ENCODE measurements at places on chromosomes 7 and 10.

DNA sequence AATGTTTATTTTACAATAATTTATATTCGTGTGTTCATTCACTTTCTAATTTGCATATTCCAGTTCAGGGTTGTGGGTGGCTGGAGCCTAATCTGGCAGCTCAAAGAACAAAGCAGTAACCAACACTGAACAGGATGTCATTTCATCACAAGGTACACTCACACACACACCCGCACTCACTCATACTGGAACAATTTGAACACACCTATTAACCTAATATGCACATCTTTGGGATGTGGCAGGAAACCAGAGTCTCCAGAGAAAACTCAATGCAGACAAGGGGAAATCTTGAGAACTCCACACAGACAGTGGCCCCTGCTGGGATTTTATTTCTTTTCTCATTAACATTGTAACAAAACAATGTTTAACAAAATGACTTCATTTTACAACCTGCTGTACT, 97.4 kb downstream of the TWIST1 start:
- no peak for DNase-seq

- peak; percentile 59 for DNase-seq
Observed at GRCh38 chr7:154953006-154953684, 49.8 kb downstream of the PAXIP1 start.

DNA sequence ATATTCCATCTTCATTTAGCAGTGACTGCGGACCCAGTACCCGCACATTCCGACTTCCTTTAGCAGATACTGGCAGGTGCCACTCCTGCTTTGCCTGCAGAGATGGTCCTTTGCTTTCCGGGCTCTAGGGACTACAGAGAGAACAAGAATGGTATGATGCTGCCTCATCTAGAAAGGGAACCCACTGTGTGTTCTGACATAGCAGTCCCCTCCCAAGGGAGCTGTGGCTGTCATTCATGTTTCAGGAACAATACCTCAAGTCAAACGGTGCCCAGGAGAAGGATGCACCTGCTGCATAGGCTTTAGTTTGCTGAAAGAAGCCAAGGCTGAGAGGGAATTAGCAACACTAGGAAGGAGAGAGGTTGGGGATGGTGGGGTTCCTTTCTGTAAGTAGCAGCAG, 15.9 kb upstream of the TMEM72 start:
- no peak for DNase-seq

DNA sequence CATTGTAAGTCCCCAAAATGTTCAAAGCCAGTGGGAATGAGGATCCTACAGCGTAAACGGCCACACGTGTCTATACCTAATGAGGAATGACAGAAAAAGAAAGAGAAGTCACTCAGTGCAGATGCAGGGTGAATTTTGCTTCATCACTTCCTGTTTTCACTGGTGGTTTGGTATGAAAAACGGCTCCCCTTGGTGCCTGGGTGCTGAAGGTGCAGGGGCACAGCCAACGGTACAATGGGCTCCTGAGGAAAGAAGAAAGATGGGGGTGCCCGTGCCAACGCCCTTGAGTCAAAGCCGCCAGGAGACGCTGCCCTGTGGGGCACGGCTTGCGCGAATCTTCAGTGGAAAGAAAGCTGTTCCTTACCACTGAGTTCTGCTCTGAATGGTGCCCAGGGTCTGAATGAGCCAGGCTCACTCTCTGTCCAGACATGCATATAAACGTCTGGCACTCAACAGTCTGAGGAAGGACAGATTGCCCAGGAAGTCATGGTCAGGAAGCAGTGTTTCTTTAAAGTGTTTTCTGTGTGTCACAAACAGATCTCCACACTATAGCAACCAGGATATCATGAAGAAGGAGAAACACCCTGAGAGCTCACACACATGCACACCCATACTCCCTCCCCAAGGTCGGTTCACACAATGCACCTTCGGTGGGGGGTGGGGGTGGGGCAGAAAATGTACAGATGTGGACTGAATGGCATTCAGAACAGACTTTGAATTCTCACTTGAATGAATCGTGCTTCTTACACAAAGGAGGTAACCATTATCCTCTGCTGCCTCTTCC, 105.8 kb downstream of the ELMO1 start:
- peak; percentile 62 for DNase-seq

DNA sequence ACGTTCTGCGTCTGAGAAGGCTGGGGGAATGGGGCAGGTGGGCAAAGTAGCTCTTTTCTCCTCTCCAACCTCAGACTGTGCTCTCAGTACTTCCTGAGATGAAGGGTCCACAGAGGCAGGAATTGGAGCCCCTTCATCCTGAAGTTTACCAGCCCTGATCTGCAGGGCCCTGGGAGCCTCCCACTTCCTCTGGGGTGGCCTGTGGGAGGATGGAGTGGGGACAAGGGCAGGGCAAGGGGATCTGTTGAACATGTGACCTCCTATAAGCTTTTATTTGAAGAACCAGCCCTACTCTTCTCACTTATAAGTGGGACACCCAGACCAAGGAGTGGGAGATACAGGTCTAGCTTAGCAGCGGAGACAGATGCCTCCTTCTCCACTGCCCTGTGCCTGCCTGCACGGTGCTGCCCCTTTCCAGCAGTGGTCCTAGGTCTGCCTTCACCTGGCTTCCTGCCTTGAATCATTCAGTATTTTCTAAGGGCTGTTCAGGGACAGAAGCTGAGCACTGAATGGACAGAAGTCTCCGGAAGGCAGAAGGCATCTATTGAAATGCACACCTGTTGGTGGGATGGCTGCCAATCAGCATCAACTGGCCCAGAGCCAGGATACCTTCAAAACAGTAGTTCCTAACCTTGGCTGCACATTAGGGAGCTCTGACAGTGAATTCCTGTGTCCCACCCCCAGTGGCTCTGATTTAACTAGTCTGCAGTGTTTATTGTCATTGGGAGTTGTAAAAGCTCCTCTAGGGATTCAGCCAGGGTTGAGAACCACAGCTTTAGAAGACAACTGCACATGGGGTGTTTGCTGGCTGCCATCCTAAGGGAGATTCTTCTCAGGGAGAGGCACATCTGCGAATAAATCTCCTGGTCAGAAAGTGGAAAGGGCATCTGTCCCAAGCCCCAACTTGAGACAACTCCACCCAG, 2.7 kb upstream of the ARHGAP22 start:
- no peak for DNase-seq

- no peak for DNase-seq
Observed at GRCh38 chr7:131015657-131015958, 281.6 kb upstream of the KLF14 start.

- DNase-seq, result no peak
Observed at GRCh38 chr7:138835087-138835486, 37.1 kb upstream of the ATP6V0A4 start.

GRCh38 chr10:125331056-125331455, 170.7 kb upstream of the CTBP2 start:
- no peak for DNase-seq

DNA sequence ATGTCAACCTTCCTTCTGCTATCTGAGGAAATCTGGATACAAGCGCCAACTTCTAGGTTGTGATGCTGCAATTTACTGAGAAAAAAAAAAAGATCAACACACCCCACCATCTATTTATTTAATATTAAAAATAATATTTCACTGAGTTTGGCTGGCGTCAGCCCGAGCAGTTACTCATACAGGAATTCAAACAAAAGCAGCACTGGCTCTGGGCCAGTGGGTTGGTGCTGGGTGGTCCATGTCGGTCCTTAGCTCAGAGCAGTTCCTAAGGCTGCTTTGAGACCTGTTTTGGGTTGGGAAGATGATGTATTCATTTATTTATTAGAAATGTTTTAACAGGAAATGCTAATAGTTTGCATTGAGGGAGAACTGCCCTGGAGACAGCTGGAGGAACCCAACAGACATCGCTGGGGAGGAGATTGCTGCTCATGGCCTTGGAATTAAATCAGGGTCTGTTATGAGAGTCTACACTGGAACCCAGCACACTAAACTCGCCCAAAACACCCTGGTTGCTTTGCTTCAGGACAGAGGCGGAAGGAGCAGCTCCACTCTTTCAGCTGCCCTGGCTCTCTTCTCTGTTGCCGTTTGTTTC, 36.3 kb upstream of the GOT1 start:
- DNase-seq, result no peak

- DNase-seq, result no peak
Observed at GRCh38 chr10:60390224-60390626, 550 bp upstream of the ANK3 start.
